ENCODE measurements at places on chromosomes 5 and 9. TPM values are rescaled to one million over a fixed set of nuclear protein-coding genes. Genes with fewer than 3 reads are reported as not detected.

The GABRA6 gene
- polyA plus RNA-seq = not detected

The PRR7 gene
- 2.0 TPM for polyA plus RNA-seq

The FGF10 gene
- polyA plus RNA-seq = 0.56 TPM

The RGMB gene
- polyA plus RNA-seq = 2.6 TPM

The C5orf34 gene
- polyA plus RNA-seq = 1.2 TPM

The YIPF5 gene
- polyA plus RNA-seq = 7.1 TPM

The PCDHB16 gene
- polyA plus RNA-seq = 0.16 TPM

The HCN1 gene
- polyA plus RNA-seq = 0.01 TPM

The SLC36A3 gene
- polyA plus RNA-seq = not detected

The GAS1 gene
- 1.1 TPM for polyA plus RNA-seq

The GBGT1 gene
- 2.1 TPM for polyA plus RNA-seq

The PCDHGB6 gene
- 0.92 TPM for polyA plus RNA-seq

The SETD9 gene
- 7.7 TPM for polyA plus RNA-seq

The SERF1A gene
- polyA plus RNA-seq = 0.41 TPM

The PAPPA gene
- 0.98 TPM for polyA plus RNA-seq

The LCN15 gene
- polyA plus RNA-seq = not detected

The C5orf46 gene
- not detected for polyA plus RNA-seq

The PCDHA4 gene
- polyA plus RNA-seq = 0.05 TPM

The IRX2 gene
- polyA plus RNA-seq = 2.1 TPM

The NEURL1B gene
- polyA plus RNA-seq = 8.6 TPM

The MAP1B gene
- polyA plus RNA-seq = 1.8 TPM

The TDRD7 gene
- polyA plus RNA-seq = 5.2 TPM

The LRRC19 gene
- not detected for polyA plus RNA-seq

The HRCT1 gene
- 0.94 TPM for polyA plus RNA-seq

The PLPP7 gene
- polyA plus RNA-seq = 0.47 TPM

The TARS1 gene
- polyA plus RNA-seq = 96.6 TPM

The SPINK5 gene
- 772 TPM for polyA plus RNA-seq

The FGF1 gene
- 0.56 TPM for polyA plus RNA-seq
